ENCODE measurements at places on chromosomes 11 and 22. TPM values are rescaled to one million over a fixed set of nuclear protein-coding genes. Genes with fewer than 3 reads are reported as not detected.
A peak's percentile ranks its signal among the peaks of the same experiment; 100 is the strongest.

- no peak for DNase-seq
Measured at GRCh38 chr22:48077699-48078098, 1315.2 kb downstream of the TBC1D22A start.

Gene LRRC56
- not detected for total RNA-seq

GRCh38 chr11:198236-198806 is 5.4 kb downstream of the SCGB1C1 start:
- DNase-seq, result no peak

Gene OR6X1
- total RNA-seq, result not detected

Gene ZBTB16
- total RNA-seq, result not detected

GRCh38 chr22:45769569-45770210 is 98.1 kb downstream of the ATXN10 start:
- peak; percentile 19 for DNase-seq

Gene SMTNL1
- not detected for total RNA-seq

Gene DDX6
- 84.6 TPM for total RNA-seq

All from GM23248 (cell line).